ENCODE measurements at places on chromosomes 5 and 9.

DNA sequence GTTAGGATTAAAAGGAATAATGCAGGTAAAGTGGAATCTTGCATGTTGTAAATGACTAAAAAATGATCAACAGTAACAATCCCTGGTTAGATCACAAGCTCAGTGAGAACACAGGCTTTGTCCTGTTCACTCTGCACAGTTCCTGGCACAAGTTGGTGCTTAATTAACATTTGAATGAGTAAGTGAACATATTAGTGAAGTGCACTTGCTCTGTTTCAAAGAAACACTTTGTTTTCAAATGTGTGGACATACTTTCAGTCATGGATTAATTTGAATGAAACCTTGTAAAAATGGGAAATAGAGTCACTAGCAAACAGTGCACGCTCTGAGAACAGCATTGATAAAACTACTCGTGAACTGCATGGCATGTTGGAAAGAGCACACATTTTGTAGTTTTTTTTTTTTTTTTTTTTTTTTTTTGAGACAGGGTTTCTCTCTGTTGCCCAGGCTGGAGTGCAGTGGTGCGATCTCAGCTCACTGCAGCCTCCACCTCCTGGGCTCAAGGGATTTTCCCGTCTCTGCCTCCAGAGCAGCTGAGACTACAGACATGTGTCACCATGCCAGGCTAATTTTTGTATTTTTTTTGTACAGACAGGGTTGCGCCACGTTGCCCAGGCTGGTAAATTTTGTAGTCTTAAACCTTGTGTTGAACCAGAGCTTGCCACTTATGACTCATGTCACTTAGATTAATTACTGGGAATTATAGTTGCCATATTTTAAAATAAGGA lies 159.9 kb downstream of the LURAP1L start:
- DNase-seq: no peak

DNA sequence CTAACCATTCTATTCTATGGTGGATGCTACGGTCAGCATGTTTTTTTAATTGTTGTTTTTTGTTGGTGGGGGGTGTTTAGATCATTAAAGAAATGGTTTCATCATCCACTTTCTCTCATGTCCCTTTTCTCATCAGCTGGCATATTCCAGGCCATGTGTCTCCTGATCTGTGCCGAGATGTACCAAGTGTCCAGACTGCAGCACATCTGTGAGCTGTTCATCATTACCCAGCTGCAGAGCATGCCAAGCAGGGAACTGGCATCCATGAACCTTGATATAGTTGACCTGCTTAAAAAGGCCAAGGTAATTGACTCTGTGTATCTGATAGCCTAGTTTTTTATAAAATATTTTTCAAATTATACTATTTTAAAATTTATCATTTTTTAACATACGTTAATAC lies 38.9 kb downstream of the GLRX start:
- no peak for DNase-seq

DNA sequence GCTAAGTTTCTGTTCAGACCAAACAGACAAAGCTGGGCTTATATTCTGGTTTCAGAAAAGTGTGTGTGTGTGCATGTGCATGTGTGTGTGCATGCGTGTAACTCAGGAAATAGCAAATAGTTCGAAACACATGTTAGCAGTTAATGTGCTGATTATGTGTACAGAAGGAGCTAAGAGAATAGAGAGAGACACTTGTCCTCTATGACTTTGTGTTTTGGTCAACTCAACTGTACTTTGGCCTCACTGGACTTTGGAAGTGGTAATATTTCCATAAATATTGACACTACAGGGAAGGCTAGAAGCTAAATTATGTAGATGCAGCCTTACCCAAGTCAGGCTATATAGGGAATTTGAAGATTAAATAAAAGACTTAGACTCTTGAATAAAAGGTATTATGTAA lies 155.5 kb downstream of the RAB3C start:
- DNase-seq: no peak

GRCh38 chr5:87900419-87900818 lies 368.2 kb downstream of the TMEM161B start:
- no peak for DNase-seq

DNA sequence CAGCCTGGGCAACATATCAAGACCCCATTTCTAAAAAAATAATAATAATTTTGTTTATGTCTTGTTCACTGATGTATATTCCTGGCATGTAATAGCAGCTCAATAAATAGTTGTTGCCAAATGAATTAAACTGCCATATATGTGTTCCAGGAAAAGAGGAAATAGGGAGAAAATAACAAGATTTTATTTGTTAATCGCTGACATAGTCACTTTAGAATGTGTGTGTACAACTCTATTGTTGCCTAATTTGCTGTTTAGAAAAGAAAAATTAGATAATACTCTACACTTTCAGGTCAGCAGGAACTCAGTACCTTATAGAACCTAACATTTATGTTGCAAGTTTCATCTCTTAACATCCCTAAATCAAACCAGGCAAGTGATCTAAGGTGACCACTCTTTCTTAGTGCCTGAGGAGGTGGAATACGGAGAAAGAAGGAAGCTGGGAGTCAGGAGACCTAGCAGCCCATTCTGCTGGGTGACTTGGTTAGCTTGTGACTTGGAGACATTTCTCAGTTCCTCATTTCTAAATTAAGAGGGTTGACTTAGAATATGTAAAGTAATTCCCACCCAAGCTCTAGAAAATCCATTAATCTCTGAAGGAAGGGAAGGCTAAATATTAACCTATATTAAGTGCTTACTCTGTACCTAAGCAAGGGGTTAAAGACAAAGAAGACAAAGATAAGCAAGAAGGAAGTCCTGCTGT lies 110.3 kb upstream of the IQGAP2 start:
- no peak for DNase-seq
